ENCODE measurements at places on chromosomes 4 and X.
A peak's percentile ranks its signal among the peaks of the same experiment; 100 is the strongest.

DNA sequence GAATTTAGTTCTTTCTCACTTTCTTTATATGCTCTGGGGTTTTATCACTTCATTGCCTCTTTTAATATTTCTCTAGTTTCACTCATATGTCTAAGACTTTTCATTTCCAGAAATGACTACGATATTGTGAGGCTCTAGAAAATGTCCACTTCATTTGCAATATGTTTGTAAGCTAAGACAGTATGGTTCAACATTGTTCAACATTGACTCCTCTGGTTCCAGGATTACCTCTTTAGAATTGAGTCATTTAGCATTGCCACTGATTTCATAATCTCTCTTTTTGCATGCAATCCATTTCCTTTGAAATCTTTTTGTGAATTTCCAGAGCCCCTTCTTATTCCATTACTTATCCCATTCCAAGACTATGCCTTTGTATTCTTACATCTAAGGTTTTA, 32.3 kb downstream of the BBS12 start:
- DNase-seq, result no peak

- no peak for DNase-seq
Observed at GRCh38 chr4:9762823-9763475, 18.5 kb upstream of the DRD5 start.

- DNase-seq, result no peak
Observed at GRCh38 chr4:88706574-88706973, 8.9 kb upstream of the NAP1L5 start.

- no peak for DNase-seq
Observed at GRCh38 chr4:90198086-90198847, 71.1 kb downstream of the CCSER1 start.

DNA sequence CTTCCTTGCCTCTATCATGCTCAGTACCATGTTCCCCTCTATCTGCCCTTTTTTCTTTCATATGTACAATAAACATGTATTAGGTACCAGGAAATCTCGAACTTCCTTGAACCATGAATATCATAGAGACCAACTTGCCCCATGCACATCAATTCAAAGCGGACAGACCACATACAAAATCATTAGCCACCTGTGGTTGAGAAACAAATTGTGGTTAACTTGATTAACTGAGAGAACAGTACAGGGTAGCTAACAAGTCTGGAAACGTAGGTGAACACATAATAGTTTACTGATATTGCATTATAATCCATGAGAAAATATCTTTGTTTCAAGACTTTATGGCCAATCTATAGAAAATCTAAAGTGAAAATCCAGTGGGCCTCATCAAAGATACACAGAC, 8.2 kb downstream of the CASP3 start:
- no peak for DNase-seq

- DNase-seq, result no peak
Observed at GRCh38 chr4:4726051-4726450, 133.4 kb upstream of the MSX1 start.

GRCh38 chrX:66166671-66167070, 2.6 kb downstream of the HEPH start:
- DNase-seq, result no peak

- DNase-seq, result peak; percentile 5
Observed at GRCh38 chrX:30888526-30889146, 418 bp downstream of the TAB3 start.

- DNase-seq, result no peak
Observed at GRCh38 chrX:72304877-72305276, 837 bp downstream of the CITED1 start.

DNA sequence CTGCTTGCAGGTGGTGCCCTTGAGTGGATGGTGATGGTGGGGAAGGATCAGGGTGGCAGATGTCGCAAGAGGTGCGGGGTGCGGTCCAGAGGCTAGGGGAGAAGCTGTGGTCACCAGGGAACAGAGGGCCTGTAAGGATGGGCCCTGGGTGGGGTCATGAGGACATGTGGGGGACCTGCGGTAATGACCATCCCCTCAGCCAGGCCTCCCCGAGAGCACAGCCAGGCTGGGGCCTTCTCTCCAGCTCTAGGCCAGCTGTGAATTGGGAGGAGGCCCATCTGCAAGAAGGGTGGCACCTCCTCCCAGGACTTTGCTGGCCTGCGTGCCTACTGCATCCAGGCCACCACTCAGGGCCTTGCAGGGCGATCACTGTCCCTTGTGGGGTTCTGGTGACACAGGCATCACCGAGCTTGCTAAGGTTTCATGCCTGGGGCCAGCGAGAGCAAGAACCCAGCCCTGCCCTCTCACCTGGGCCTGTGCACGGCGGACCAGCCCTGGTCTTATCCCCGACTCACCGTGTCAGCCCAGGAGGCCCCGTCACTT, 34.1 kb upstream of the MXD4 start:
- no peak for DNase-seq

DNA sequence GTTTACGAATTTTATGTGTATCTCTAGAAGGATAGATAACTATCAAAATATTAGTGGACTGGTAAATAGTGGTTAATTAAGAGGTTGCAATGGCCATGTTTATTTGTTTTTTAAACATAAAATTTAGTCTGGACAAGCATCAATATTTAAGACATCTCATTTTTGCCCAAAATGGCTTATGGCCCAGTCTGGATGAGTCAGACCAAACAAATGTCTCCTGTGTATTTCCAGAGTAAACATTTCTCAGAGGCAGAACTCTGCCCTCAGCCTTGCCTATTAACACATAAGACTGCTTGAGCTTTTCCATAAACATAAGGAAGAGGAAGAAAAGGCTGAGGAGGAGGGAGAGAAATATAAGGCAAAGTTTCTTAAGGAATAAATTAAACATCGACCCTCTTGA, 277.1 kb upstream of the DIAPH2 start:
- no peak for DNase-seq

Data from activated gamma-delta T cell treated with Interleukin-2 at 50 U/mL for 16 hours (primary cell).